Stimulated activated CD4-positive, alpha-beta T cell treated with anti-CD3 and anti-CD28 coated beads, Interleukin-1b, Interleukin-23, amount 100 ng/mL, for 1 hour (primary cell): ENCODE measurements at places on chromosomes 13 and 19.
A peak's percentile ranks its signal among the peaks of the same experiment; 100 is the strongest.

- no peak for DNase-seq
Observed at GRCh38 chr19:11370744-11371143, 3.7 kb upstream of the SWSAP1 start.

DNA sequence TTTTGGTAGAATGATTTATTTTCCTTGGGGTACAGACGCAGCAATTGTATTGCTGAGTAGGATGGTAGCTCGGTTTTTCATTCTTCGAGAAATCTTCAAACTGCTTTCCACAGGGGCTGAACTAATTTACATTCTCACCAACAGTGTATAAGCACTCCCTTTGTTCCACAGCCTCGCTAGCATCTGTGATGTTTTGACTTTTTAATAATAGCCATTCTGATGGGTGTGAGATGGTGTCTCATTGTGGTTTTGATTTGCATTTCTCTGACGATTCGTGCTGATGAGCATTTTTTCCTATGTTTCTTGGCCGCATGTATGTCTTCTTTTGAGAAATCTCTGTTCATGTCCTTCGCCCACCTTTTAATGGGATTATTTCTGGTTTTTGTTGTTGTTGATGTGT lies 54.8 kb upstream of the UQCRFS1 start:
- no peak for DNase-seq

DNA sequence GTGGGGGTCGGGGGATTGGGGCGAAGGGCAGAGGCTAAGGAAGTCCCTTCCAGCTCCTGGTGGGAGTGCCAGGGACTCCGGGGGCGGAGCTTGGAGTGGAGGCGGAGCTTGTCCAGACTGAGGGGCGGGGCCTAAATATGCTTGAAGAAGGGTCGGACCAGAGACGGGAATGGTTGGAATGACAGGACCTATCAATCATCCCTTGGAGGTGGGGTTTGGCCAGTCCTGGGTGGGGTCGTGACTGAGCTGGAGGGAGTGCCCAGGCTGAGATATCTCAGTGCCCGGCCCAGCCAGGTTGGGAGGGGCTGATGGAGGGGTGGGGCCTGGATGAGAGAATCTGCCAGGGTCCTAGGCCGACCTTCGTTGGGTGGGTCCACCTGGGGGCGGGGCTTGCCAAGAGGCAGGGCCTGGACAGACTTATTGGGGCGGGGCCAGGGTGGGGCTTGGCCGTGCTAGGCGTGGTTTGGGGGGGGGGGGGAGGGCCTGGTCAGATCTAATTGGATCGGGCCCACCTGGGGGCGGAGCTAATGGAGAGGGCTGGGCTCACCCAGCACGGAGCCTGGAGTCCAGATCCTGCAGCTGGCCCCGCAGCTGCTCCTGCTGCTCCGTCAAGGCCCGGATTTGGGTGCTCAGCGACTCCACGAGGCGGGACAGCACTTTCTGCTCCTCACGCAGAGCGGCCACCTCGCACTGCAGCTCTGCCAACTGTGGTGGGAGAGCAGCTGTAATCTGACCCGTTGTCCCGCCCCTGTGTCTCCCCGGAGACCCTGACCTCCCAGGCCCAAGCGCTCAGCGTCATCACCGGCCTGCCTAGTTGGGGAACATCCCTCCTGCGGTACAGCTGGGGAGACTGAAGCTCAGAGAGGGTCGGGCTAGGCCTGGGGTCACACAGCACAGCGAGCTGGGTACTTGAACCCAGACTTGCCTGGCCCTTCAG lies 2.6 kb upstream of the WIZ start:
- no peak for DNase-seq

- no peak for DNase-seq
Observed at GRCh38 chr13:39196965-39197646, 158.8 kb downstream of the NHLRC3 start.

DNA sequence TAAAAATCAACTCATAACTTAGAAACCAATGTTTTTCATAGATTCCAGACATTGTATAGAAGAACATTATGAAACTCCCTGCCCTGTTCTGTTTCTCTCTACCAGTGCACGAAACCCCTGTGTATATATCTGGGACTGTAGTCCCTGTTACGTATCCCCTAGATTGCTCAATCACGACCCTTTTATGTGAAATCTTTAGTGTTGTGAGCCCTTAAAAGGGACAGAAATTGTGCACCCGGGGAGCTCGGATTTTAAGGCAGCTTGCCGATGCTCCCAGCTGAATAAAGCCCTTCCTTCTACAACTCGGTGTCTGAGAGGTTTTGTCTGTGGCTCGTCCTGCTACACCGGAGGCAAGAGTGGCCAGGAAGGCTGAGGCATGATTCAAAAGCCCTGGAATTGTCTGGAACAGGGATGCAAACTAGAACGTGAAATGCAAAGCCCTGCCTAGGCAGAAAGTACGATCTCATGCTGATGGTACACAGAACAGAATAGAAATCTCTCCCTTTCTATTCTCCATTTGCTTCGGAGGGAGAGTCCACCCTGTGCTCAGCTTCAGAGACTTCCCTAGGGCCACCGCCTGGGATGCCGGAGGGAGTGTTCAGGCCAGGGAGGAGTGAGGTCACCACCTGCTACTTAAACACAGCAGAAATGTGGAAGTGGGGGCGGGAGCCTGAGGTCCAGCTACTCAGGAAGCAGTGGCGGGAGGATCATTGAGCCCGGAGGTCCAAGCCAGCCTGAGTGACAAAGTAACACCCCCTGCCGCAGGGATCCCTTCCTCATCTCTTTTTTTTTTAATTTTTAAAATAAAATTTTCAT lies 758 bp upstream of the ZNF888 start:
- no peak for DNase-seq

- DNase-seq = no peak
Observed at GRCh38 chr13:49472186-49472585, 23.6 kb upstream of the PHF11 start.

DNA sequence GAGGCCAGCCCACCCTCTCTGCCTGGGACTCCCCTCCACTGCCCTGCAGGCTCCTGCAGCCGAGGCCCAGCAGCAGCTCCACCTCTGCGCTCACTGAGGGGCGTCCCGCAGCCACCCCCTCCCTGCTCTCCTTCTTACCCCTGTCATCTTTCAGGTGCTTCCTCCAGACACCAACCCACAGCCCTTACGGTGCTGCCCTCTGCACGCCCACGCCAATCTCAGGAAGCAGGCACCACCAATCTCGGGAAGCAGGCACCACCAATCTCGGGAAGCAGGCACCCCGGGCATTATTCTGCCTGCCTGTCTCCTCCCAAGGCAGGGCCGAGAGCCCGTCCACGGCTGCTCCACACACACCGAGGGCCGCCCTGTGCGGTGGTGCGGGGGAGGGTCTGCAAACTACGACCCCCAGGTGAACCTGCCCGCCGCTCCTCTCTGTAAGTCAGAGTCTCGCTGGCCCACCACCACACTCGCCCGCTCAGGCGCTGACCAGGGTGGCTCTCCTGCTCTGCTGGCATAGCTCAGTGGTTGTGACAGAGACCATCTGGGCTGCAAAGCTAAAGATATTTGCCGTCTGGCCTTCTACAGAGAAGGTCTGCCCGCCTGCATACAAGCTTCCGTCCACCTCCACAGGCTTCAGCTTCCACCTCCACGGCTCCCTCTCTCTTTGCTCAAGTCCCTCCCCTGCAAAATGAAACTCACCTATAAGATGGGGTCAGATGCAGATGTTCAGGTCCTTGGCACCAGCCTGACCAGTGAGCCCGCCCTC lies 2.9 kb downstream of the LSM7 start:
- no peak for DNase-seq

GRCh38 chr13:107961849-107962608 lies 253.3 kb downstream of the LIG4 start:
- no peak for DNase-seq

- DNase-seq = no peak
Observed at GRCh38 chr19:8334458-8335342, 8.4 kb downstream of the KANK3 start.

DNA sequence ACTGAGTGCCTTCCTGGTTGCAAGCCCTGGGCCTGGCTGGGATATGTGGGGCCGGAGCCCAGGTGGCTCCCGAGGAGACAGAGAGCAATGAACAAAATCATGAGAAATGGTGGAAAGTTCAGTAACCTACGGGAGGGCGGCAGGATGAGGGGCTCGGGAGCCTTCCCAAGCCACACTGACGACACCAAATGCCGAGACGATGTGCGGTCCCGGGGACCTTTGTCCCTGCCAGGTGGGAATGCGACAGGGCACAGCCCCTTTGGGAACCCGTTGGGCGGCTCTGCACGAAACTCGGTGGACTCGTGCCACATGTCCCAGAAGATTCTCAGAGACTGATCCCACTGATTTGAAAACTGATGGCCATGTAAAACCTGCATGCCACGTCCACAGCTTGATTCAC lies 11.7 kb upstream of the ZNF14 start:
- DNase-seq = no peak

GRCh38 chr13:104782741-104783140 lies 1716.5 kb upstream of the SLC10A2 start:
- no peak for DNase-seq

- no peak for DNase-seq
Observed at GRCh38 chr13:99221567-99222239, 21.0 kb downstream of the UBAC2 start.

DNA sequence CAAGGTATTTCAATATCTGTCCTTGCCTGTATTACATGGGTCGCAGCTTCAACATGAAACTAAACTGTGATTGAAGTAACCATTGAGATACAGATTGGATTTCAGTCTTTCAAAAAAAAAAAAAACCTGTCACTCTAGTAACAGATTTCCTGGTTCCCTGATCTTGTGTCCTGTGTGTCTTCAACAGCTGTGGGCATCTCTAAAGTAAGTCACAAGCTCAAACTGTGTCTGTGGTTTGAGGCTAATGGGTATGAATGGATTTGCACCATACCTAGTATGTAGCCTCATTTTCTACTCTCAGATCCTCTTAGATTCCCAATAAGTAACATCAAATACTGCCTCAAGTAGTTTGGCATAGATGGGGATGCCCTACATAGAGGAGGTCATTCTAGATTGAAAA lies 300.1 kb downstream of the COG6 start:
- DNase-seq = no peak

DNA sequence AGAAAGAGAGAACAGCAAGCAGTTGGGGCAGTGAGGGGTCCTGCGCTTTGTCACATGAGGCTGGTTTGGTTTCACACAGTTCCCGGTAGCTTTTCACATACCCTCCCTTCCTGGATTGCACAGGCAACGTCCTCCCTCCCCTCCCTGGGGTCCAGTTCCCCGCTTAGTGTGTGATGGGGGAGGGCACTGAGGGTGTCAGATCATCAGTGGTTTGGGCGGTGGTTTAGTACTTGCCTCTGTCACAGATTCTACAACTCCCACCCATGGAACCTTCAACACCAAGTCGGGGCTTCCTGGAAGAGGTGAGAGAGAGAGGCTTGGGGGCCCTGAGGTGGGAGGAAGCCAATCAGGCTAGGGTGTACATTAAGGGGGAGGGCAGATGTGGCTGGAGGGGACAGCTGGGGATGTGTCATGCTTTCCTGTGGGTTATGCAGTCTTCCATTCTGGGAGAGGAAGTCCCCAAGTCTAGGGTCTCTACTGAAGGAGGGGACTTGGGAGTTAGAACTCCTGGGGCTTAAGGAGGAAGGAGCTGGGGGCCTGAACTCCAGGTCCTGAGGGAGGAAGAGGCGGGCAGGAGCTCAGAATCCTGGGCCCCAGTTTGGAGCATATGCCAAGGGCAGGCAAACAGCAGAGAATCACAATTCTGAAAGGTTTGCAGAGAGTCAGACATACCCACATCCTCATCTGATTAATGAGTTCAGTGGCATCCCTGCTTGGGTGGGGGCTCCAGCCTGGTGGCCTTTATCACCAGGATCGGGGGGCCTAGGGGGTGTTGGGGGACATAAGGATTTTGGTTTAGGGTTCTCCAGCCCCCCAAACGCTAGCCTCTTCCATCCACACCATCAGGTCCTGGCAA lies at the start of gene NKG7:
TSS of gene NKG7 (minus strand) at position 6 of the 856 bp plus-strand sequence. CDS start 119 bp downstream, outside the sequence.
- DNase-seq = peak; percentile 41

- no peak for DNase-seq
Observed at GRCh38 chr13:114082849-114083645, 49.4 kb downstream of the RASA3 start.

- no peak for DNase-seq
Observed at GRCh38 chr13:76971215-76971614, 20.7 kb upstream of the CLN5 start.

GRCh38 chr13:110593430-110594130 lies 21.8 kb upstream of the NAXD start:
- no peak for DNase-seq

- no peak for DNase-seq
Observed at GRCh38 chr19:54704928-54705327, 19.3 kb upstream of the KIR3DL3 start.

- no peak for DNase-seq
Observed at GRCh38 chr13:109465148-109465547, 321.2 kb downstream of the IRS2 start.

GRCh38 chr19:2615782-2616181 lies 86.7 kb downstream of the GNG7 start:
- no peak for DNase-seq

DNA sequence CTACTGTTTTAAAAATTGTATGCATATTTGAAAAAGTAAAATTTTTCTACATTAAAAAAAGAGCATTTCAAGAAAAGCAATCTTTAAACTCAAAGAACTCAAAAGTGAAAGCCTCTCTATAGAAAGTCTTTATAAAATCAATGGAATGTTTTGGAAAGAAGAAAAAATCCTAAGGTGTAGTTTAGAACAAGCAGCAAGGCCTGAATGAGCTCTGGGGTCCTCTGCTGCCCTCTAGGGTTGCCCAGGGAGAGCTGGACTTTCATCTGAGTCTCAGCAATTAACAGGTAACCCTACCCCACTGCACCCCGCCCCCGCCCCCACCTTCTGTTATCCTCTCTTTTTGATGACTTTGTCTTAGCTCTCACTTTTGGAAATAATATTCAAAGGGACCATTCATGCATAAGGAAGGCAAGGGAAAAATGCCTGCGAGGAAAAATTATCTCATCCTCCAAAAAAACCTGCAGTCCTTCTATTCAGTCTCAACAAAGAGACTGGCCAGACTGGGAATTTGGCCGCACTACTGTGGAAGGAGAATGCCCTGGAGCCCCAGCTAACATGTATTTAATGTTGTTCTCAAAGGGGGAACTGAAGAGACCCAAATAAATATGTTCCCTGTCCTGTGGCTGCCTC lies 24.1 kb downstream of the SLC25A30 start:
- DNase-seq = no peak

DNA sequence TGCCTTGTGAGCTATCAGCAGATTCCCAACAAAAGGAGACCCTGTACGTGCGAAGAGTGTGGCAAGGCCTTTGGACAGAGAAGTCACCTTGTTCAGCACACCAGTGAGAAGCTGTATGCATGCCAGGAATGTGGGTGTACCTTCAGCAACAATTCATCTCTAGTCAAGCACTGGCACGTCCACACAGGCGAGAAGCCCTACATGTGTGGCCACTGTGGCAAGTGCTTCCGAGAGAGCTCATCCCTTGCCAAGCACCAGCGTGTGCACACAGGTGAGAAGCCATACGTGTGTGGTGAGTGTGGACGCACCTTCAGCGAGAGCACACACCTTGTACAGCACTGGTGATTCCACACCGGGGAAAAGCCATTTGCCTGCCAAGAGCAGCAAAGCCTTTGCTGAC lies 7.6 kb upstream of the ZSCAN22 start:
- DNase-seq = no peak
